HepG2 (cell line): ENCODE measurements at places on chromosomes 12 and 14. TPM values are rescaled to one million over a fixed set of nuclear protein-coding genes. Genes with fewer than 3 reads are reported as not detected.

PSMC6 gene
- 210 and 318 TPM in 2 replicates for total RNA-seq

GRCh38 chr12:124938108-124938507, 23.7 kb upstream of the UBC start:
- no peak for DNase-seq
- no peaks in the 10 kb centered on the region for H3K36me3 ChIP-seq
- H3K4me3 ChIP-seq: peak overlapping the region; percentile 81; the same call in 1 of the 2 replicates
- peaks cover 52% of the 10 kb centered on the region for H3K4me1 ChIP-seq

FZD10 gene
- not detected in 2 replicates for total RNA-seq

DNA sequence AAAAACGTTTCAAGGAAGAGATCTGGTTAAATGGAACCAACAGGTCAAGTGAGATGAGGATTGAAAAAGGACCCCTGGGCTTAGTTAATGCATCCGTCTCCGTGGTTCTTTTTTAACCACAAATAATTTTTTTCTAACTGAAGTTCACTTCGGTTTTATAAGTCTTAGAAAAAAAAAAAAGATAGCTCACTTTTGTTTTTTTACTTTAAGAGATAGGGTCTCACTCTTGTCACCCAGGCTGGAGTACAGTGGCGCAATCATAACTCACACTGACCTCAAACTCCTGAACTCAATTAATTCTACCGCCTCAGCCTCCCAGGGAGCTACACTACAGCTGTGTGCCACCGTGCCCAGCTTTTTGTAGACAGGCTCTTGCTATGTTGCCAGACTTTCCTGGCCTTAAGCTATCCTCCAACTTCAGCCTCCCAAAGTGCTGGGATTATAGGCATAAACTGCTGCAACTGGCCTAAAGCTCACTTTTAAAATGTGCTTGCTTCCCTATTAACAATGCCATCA, 11.8 kb downstream of the HNRNPC start:
- peaks cover 78% of the 10 kb centered on the region for H3K4me1 ChIP-seq
- no peaks in the 10 kb centered on the region for H3K27me3 ChIP-seq
- peaks cover 89% of the 10 kb centered on the region for H3K36me3 ChIP-seq
- H3K27ac ChIP-seq: peak overlapping the region; percentile 1
- H3K4me3 ChIP-seq: no peak overlapping the region

DNA sequence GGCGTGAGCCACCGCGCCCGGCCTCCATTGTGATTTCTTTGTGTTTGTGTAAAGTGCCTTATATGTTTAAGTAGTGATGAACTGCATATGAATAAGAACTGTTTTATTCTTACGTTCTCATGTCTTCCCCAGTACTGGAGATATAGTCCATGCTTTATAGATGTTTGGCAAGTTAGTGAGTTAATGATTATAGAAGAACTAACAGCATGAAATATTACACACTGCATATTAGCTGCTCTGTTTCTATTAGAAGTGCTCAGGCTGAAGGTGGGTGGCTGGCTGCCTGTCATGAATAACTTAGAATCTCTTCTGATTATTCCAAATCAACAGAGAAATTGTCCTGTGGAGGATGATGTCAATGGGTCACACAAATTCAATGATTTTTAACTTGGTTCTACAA, 709.4 kb downstream of the GALC start:
- no peak overlapping the region for H3K4me3 ChIP-seq
- no peaks in the 10 kb centered on the region for H3K4me1 ChIP-seq
- DNase-seq: no peak
- H3K27ac ChIP-seq: no peak overlapping the region
- no peaks in the 10 kb centered on the region for H3K27me3 ChIP-seq

ADAM21 gene
- total RNA-seq: 0.07 TPM in 1 of 2 replicates, not detected in the other
